ENCODE measurements at places on chromosomes 11 and 22.
A peak's percentile ranks its signal among the peaks of the same experiment; 100 is the strongest.

GRCh38 chr11:70603756-70604211 is 205.5 kb downstream of the CTTN start:
- DNase-seq, result no peak

GRCh38 chr11:92297567-92298553 is 73.2 kb downstream of the FAT3 start:
- DNase-seq, result no peak

- DNase-seq, result no peak
Measured at GRCh38 chr11:123308077-123308476, 113.0 kb upstream of the CLMP start.

- peak; percentile 12 for DNase-seq
Measured at GRCh38 chr22:49827853-49828598, at the start of gene BRD1. Gene BRD1, minus strand, starts transcription at chr22:49827873. Its CDS starts 3,556 bp downstream, at chr22:49824317.

DNA sequence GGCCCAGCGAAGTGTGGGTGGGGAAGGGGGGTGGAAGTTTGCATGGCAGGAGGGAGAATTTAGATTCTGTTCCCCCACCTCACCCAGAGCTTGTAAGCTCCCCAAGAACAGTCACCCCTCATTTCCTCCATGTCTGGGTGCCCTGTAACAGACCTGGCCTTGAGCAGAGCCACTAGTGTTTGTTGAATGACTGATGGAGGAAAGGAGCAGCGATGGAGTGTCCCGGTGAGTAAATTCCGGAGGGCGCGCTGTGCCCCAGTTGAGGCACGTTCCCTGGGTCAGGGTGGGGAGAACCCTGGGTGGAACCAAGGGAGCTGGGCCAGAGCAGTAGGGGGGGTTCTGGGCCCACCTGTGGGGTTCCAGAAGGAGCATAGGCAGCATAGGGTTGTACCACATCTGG is 827 bp downstream of the NAALADL1 start:
- DNase-seq, result no peak

DNA sequence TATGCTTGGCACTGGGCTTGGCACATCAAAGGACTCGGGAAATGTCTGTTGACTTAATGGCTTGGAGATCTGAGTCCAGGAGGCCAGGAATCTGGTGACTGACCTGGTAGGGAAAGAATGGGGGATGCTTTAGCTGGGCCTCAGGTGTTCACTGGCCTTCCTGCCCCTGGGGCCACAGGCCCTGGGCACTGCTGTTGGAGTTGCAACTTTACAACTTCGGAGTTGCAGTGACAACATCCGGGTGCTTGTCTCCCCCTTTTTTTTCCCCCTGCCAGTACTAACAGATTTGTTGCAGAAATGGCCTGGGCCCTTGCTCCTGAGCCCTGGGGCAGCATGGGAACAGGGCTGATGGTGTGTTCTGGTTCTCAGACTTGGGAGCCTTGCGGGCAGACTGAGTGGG is 23.8 kb downstream of the OSBP2 start:
- DNase-seq, result no peak

GRCh38 chr22:44647141-44647540 is 54.9 kb upstream of the PRR5 start:
- no peak for DNase-seq

DNA sequence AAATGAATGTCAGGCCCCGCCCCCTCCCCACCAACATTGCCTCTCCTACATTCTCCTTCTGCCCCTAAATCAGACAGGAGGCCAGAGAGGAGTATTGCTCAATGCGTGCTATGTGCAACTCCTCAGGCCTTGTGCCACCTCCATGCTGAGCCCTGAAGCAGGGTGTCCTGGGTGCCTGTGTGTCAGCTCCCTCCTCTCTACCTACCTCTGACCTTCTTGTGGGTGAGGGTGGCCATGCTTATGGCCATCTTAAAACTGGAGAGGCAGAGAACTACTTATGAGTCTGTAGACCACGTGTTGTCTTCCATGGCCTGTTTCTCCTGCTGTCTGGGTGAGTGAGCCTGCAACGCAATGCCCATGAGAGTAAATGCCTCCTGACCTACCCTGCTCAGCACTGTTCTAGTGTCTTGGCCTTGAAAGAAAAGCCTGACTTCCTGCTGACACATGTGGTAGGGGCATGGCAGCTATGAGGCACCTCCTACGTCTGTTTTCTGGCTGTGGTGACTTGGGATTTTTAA is 10.5 kb downstream of the MCAM start:
- no peak for DNase-seq

GRCh38 chr11:112785149-112785548 is 176.1 kb upstream of the NCAM1 start:
- DNase-seq, result no peak

GRCh38 chr11:69704508-69705253 is 859 bp upstream of the FGF19 start:
- DNase-seq, result no peak

- DNase-seq, result no peak
Measured at GRCh38 chr11:113436672-113437252, 38.4 kb downstream of the DRD2 start.

DNA sequence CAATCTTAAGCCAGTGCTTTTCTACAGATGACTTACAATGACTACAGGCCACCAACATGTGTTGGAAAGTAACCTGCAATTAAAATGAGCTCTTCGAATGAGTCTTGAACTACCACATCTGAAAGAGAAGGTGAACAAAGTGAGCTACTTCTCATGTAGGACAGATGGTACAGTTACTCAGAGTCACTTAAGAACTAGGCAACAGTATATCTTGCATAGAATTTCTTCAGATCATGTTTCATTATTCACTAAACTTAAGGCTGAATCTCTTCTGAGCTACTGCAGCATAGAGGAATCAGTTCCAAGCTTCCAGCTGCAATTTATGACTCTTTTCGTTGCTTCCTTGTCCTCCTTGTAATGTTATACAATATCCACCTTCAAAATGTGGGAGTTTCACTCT is 270.9 kb downstream of the TTC28 start:
- no peak for DNase-seq

- DNase-seq, result no peak
Measured at GRCh38 chr11:73648571-73649046, 2.2 kb downstream of the PLEKHB1 start.

GRCh38 chr11:122681070-122681469 is 25.5 kb downstream of the UBASH3B start:
- no peak for DNase-seq

- DNase-seq, result peak; percentile 83
Measured at GRCh38 chr11:88535916-88536547, 198.5 kb upstream of the CTSC start.

DNA sequence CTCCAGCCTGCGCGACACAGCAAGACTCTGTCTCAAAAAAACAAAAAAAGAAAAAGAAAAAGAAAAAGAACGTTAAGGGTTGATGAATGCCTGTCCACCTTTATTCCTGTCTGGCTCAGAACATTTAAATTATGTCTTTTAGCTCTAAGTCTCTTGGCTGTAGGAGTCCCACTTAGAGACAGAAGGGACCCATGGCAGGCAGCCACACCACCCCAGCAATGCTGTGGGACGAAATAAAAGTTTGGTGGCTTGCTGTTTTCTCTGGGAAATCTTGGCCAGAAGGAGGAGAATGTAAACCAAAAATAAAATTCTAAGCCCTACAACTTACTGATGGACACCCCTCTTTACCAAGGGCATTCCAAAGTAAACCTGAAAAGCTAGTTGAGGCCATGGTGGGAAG is 38.9 kb upstream of the GNAZ start:
- no peak for DNase-seq

DNA sequence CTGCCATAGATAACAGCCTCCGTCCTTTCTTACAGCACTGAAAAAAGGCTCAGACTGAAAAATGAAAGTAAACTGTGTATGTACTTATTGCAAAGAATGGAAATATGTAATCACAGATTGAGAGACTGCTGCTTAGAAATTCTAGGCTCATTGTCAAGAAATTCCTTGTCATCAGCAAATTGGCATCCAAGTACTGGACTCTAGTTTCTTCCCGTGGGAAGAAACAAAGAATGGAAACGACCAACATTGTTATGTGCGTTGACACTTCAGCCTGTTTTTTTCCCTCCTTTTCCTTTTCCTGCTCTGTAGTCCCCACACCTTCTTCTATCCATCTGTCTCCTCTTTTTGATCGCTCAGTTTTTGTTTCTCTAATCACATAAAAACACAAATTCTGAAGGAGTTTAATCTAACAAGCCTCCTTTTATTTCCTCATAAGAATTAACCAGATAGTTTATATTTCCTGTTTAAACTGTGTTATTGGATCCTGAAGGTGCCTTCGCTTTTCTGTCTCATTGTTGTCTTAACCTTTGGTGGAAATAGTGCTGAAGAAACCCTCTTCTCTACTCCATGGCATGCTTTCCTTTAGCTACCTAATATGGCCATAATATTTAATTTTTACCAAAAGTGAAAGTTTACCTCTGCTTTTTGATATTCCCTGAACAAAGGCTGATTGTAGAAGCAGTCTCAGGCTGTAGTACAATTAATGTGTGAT is 20.0 kb upstream of the CASP12 start:
- no peak for DNase-seq

DNA sequence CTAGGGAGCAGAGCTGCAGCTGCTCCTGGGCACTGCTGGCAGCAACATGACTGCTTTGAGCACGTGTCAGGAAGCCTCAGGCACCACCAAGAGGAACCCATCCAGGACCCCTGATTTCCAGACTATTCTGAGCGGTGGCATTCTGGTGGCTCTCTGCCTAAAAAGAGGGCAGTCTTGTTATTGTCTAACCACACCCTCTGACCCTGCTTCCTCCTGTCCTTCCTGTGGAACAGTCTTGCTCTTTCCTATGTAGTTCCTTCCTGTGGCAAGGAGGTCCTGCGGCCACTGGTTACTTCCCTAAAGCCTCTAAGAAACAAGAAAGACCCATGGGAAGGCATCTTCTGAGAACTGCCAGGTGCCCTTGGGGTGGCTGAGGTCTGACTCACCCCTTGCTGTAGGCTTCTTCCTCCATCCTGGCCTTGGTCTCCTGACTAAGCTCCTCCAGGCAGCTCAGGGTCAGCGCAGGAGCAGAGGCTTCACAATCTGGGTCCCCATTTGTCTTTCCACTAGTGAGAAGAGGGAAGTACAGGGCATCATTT is 13.1 kb upstream of the LYVE1 start:
- DNase-seq, result no peak

GRCh38 chr11:32918427-32918826 is 25.8 kb downstream of the QSER1 start:
- DNase-seq, result no peak

- no peak for DNase-seq
Measured at GRCh38 chr11:95088946-95089619, 563 bp upstream of the ENDOD1 start.

DNA sequence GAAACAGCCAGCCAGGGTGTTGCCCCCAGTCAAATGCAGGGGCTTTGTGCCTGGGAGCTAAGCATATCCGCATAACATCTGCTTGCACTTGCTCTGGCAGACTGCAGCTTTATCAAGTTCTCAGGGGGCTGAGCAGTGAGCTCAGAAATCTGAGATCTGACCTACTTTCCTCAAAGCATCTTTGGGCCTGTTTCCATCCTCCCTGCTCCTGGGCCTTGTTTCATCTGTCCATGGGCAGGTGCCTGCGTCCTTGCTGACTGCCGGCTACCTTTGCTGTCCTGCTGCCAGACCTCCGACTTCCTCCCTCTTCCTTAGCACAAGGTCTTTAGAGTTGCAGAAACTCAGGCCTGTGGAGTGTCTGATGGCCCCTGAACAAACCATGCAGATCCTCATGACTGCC is 131.2 kb upstream of the B3GAT1 start:
- no peak for DNase-seq

GRCh38 chr11:1478011-1478410 is 8.6 kb downstream of the MOB2 start:
- DNase-seq, result no peak

DNA sequence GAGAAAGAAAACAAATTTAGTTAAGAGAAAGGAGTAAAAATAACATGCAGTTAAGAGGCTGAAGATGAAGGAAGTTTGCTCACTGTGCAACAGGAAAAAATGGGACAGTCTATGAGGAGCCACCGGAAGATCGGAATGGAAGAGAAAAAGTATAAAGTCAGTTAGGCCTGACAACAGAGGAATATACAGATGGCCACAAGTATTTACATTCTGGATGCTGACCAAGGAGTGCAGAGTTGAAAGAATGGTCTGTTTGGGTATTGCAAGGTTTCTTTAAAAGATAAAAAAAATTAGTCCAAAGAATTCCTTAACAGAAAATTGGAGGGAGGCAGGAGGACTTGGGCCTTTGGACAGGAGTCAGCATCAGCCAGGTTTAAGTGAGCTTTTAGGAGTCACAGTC is 37.5 kb downstream of the RBFOX2 start:
- no peak for DNase-seq

GRCh38 chr22:22773979-22774604 is 113.5 kb upstream of the IGLL5 start:
- no peak for DNase-seq

- no peak for DNase-seq
Measured at GRCh38 chr22:21612858-21613257, 17.0 kb downstream of the YDJC start.
